ENCODE measurements at places on chromosomes 6 and 20. TPM values are rescaled to one million over a fixed set of nuclear protein-coding genes. Genes with fewer than 3 reads are reported as not detected.

Gene PAX1
- not detected for total RNA-seq

Gene CCN6
- total RNA-seq = not detected

Gene BHLHE23
- not detected for total RNA-seq

Gene SNRNP48
- 19.4 TPM for total RNA-seq

Gene MAP1LC3A
- 166 TPM for total RNA-seq

DNA sequence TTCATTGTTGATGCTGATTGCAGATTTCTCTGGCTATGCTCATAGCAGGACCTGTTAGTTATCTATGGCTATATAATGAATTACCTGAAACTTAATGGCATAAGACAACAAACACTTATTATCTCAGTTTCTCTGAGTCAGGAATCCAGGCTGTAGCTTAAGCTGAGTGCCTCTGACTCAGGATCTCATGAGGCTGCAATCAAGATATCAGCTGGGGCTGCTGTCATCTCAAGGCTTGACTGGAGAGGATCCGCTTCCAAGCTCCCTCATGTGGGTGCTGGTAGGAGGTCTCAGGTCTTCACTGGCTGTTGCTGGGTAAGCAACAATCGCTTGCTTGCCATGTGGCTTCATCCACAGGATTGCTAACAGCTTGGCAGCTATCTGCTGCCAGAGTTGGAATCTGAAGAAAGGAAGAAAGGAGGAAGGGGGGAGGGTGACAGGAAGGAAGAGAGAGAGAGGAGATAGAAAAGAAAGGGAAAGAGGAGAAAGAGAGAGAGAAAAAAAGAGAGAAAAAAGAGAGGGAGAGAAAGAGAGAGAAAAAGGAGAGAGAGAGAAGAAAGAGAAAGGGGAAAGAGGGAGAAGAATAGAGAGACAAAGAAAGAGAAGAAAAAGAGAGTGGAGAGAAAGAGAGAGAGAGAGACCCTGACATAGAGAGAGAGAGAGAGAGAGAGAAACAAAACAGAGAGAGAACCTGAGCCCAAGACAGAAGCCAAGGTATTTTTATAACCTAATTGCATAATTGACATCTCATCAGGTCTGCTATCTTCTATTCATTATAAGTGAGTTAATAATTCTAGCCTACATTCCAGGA, 579.0 kb upstream of the BTBD3 start:
- DNase-seq = no peak

Gene SMOC2
- 14.5 TPM for total RNA-seq

Gene FAM83B
- 38.0 TPM for total RNA-seq

DNA sequence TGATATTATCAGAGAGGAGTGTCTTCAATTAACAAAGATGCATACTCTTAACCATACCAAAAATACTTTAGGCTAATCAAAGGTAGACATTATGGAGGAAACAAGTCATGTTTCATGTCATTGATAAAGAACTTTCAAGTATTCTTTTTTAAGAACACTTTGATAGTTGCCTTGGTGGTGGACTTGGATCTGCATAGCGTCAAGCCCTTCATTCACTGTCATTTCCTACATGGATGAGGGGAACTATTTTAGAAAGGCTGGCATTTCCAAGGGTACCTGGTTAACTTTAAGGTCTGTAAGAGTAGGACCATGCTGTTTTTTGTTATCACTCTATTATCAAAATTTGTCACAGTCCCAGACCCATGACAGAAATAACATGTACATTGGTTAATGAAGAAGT, 622.5 kb downstream of the PKHD1 start:
- DNase-seq = no peak

DNA sequence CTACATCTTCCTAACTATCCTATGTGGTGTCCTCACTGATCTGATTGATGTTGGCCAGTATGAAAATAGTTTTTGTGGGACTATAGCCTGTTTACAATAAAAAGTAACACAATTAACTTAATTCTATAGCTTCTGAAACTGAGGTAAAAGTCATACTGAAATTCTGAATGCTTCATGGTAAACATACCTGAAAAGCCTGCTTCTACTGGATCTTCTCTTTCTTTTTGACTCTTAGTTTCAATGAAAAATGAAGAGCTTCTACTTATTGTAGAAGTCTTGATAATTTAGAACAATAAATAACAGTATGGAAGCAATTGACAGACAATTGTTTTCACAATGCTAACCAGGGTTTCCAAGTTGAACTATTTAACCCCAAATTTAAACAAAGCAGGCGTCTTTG, 383.9 kb upstream of the MMS22L start:
- no peak for DNase-seq

Measured in transverse colon (tissue), 4 donors.